ENCODE measurements at places on chromosomes 2 and 18.

- no peak for DNase-seq
These were observed 1042.5 kb downstream of the DPP10 start for GRCh38 chr2:115484983-115485382.

- no peak for DNase-seq
These were observed 114.7 kb downstream of the RTP5 start for GRCh38 chr2:241984271-241984655.

DNA sequence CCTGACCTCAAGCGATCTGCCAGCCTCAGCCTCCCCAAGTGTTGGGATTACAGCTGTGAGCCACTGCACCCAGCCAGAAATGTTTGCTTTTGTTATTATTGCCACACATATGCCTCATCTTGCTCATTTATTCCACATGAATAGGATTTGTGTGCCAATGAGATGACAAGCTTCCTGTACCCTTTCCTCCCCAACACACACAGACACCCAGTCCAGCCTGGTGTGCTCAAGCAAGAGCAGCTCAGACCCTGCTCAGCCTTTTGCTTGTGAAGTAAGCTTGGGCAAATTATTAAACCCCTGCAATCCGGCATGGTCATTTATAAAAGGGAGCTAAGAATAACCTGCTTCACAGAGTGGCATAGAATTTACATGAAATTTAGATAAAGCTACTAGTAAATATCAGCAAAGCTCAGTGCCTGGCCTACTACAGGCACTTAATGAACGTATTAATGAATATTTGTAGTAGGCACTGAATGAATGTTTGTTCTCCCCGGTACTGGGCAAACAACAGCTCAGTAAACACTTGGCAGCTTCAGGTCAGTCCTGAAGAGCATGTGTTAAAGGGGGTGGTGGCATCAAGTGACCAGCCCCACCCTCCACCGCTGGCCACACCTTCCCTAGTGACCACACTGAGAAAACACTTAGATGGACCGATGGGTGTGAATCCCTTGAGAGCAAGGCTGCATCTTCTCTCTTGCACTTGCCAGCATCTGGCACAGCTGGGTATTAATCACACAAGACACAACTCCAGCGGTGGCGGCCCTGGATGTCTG lies 280.2 kb downstream of the SRBD1 start:
- no peak for DNase-seq

DNA sequence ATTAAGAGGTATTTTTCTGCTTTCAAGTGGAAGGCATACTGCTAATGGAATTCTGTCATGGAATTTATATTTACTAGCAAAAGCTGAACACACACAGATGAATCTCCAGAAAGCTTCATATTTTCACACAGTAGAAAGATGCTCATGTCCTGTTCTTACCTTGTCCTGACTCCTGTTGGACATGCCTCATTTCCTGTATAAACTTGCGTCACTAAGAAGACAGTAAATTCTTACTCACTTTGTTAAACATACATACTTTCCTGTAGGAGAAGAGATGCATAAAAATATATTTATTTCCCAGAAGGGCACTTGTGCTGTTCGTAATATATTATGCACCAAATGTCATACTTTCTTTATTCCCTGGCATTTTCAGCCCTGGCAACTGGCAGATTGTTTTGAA lies 238.3 kb upstream of the RASGRP3 start:
- DNase-seq = no peak

DNA sequence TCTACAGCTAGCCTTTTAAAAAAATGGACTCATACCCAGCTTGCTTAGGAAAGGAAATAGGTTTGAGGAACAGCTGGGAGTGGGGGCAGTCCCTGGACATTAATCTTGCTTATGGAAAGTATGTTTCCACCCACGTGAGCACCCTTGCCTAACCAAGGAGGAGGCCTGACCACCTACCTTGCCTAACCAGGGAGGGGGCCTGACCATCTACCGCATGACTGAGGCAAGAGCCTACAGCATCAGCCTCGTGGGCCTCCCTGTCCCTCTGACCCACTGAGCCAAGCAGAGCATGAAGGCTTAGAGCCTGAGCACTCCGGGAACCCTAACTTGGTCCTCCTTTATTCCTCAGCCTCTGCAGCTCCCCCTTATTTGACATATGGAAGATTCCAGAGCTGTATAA lies 20.2 kb downstream of the PRKAG3 start:
- DNase-seq = no peak

- no peak for DNase-seq
These were observed 270.4 kb upstream of the CCDC68 start for GRCh38 chr18:55229682-55230081.

DNA sequence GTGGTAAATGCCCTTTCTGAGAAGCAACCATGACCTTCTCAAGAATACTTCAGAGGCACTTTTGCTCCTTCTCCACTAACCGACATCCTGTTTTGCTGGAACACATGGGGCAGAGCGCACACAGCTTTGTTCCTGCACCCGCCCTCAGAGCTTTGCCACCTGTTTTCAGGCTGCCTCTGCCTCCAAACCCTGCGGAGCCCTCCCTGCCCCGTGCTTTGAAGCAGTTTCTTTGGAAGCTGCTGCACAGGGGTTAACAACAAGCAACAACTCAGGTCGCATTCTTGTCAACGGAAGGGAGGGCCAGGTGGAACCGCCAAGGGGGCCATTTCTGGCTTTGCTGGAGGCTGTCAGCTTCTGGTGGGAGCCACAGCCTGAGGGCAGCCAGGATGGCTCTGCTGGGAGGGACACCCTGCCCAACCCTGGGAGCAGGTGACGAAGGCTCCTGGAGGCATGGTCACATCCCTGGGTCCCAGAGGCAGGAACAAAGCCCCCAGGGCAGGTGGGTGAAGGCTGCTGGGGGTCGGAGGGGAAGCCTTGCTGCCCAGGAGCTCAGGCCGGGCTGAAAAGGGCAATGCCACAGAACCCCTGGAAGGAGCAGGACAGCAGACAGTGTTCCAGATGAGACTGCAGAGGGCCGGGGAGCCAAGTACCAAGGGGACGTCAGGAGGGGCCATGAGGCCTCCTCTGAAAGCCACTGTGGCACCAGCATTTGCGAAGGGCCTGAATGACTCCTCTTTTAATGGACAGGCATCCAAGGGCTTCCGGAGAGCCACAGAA lies 46.8 kb downstream of the MRPS5 start:
- peak; percentile 97 for DNase-seq

GRCh38 chr18:53789376-53790247 lies 434.9 kb downstream of the MBD2 start:
- DNase-seq = no peak

DNA sequence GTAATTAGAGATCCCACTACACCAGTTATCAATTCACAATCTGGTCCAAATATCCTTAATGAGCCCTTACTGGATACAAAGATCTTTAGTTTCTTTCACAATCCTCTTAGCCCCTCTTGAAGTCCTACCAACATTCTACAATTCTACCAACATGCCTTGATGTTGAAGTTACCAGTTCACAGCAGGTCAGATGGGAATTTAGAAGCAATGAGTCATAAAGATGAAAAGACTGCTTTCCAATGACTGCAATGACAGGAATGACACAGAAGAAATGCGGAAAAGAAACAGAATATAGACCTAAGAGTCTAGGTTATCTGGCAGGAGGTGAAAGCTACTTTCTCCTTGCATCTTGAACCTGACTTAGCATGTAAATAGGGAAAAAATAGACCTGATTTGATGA lies 24.5 kb downstream of the RTTN start:
- no peak for DNase-seq

- no peak for DNase-seq
These were observed 345.4 kb downstream of the ARHGAP15 start for GRCh38 chr2:143474586-143474985.

DNA sequence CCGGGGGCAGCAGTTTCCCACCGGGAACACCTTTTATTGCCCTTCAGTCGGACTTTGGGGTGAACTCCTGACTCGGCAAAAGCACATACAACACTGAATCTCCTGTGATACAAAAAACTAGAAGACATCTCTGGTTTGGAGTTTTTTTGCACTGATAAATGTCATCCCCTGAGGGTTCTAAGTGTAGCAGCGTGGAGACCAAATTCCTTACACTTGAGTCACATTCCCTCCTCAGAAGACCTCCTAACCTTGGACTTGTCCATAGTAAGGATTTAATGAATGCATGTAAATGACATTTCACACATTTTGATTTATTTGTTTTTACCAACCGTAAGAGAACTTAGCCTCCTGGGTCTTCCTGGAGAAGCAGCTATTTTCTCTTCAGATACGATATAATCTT lies 54.0 kb upstream of the GPR45 start:
- no peak for DNase-seq

- no peak for DNase-seq
These were observed 20.0 kb upstream of the CRIM1 start for GRCh38 chr2:36335597-36335996.

- DNase-seq = no peak
These were observed 44.3 kb downstream of the MAP3K20 start for GRCh38 chr2:173119944-173120343.
